Lower leg skin (tissue), 4 donors: ENCODE measurements at places on chromosomes 3 and 15.

- no peak for DNase-seq
Observed at GRCh38 chr15:68235022-68235421, 5.5 kb upstream of the CLN6 start.

DNA sequence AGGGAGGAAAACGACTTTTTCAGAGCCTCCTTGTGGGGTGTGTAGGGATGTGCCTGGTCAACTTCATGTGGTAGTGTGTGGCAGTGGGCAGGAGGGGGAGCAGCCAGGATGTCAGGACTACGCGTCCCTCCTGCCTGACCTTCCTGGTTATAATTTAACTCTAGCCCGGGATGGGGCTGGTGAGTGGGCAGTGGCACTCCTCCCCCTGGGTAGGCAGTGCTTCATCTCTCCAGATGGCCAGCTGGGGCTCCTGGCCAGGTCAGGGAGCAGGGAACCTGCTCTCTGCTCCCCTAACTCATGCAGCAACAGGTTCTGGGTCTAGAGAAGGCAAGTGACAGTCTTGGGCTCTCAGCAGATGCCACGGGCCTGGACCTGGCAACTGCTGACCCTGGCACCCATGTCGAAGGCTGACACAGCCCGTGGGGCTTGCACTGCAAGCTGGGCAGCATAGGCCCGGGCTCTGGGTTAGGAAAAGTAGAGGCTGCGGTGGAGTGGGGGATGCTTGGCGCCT is 2.6 kb downstream of the ITIH4 start:
- DNase-seq = no peak

DNA sequence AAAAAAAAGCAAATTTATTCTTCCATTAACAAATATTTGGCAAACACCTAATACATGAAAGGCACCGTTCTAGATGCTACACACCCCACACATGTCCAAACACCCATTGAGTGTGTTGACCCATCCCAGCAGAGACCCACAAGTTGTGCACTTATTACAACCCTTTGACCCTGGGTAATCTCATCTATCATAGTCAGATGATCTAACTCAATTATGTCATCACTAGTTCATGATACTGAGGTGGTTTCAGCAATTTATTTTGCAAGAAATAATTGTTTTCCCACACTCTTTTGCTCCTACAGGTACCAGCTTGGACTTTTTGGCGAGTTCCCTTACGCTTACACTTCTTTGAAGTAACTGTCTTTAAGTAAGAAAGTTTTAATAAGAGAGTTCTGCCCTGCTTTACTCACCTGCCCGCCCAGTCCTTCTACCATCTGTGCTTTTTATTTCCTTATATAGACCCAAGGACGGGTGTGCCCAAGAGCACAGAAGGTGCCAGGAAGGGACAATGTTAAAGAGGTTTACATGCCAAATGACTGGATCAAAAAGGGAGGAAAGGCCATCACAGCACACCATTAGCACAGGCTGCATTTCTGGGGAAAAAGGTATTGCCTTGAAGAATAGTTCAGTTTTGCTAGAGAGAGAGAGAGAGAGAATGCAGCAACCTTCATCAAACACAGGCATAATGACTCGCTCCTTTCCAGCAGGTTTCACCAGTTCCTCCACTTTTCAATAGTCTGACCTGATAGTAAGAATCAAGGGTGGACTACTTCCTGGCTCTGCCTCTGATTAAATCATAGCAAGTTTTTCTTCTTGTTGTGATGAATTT is 54.5 kb upstream of the ATP11B start:
- no peak for DNase-seq

DNA sequence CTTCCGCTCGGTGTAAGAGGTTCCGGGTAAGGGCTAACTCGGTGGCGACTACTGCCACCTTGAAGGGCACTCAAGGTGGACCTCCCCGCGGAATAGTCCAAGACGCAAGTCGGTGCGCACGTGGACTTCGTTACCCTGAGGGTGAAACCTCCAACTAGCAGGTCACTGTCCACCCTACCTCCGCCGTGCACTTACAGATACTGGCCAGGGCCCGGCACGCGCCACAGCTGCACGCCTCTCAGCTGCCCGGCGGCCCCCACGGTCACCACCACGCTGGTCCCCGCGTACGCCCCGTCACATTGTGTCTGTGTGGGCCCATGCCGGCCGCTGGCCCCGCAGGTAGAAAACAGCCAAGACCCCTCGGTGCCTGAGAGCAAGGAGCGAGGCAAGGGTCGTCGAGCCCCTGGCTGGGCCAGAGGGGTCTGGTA is 1.1 kb downstream of the LTK start:
- no peak for DNase-seq

DNA sequence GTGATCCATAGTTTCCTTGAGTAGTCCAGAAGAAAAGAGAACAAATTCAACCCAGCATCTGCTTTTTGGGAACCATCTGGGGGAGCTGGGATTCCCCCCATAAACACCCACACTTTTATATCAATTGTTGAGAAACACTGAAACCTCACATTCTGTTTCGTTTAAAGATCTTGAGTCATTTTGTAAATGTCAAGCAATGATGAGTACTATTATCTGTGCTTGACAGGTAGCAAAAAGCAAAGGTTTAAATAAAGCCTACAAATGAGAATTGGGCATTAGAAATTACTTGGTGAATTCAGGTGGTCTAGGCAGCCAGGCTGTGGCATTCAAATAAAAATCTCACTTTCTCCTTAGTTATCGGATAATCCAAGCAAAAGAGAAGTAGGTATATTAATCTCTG is 75.7 kb downstream of the TMEM266 start:
- DNase-seq = no peak
